ENCODE measurements at places on chromosomes 13 and 19.

GRCh38 chr13:76239031-76239680 lies 603.0 kb downstream of the LMO7 start:
- no peak for DNase-seq

- no peak for DNase-seq
These were observed 4.3 kb upstream of the VSTM2B start for GRCh38 chr19:29521291-29522075.

- no peak for DNase-seq
These were observed 5.6 kb upstream of the TEX29 start for GRCh38 chr13:111314852-111315251.

DNA sequence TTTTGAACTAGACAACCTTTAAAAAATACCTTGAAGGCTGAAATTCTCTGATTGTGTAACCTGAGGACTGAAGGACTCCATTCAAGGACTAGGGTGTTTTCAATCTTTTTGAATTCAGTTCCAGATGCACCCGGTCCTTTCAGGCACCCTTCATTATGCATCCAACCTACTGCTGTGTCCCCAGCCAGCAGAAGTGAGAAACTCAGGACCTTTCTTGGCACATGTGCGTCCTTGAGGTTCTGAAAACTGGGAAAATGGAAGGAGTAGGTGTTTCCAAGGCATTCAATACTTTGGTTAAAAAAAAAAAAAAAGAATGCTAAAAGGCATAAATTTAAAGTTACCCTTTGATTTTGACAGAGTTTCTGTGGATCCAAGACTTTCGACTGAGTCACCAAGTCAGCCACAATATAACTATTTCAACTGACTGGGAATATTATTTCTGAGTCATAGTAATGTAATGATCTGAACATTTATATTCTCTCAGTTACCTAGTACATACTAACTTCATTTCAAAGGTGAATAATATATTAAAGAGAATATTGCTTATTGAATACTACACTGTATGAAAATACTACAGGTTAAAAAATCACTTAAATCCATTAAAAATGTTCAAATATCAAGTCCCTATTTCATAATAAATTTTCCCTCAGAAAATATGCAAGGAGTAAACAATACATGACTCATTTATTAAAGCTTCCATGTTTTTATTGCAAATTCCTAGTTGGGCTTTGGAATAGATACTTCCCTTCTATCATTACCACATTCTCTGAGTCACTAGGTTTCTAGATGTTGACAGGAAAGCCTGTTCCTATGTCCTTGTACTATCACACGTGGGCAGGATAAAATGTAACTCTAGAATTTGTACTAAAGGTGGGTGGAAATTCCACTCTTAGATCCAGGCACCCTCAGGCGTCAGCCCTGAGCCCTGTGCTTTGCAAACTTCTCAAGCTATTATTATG lies 2.4 kb upstream of the ITGBL1 start:
- no peak for DNase-seq

GRCh38 chr19:58417071-58417470 lies 8.6 kb downstream of the ZNF584 start:
- DNase-seq = no peak

DNA sequence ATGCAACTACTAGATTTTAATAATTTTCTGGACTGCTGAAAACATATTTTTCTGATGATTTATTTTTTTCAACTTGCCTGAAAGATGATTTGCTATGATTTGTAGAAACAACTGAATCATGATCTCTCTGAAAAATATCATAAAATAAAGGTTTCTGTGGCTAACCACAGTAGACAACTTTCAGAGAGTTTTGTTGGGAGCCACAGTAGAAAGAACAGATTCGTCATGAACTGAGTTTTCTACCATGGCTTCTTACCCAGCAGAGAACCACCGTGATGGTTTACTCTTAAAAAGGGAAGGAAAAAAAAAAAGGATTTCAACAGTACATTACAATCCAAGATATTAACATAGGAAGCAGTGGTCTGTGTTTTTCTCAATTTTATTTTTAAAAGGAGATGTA lies 18.0 kb downstream of the ZAR1L start:
- no peak for DNase-seq

GRCh38 chr19:46036744-46037128 lies 4.1 kb downstream of the IGFL4 start:
- no peak for DNase-seq

DNA sequence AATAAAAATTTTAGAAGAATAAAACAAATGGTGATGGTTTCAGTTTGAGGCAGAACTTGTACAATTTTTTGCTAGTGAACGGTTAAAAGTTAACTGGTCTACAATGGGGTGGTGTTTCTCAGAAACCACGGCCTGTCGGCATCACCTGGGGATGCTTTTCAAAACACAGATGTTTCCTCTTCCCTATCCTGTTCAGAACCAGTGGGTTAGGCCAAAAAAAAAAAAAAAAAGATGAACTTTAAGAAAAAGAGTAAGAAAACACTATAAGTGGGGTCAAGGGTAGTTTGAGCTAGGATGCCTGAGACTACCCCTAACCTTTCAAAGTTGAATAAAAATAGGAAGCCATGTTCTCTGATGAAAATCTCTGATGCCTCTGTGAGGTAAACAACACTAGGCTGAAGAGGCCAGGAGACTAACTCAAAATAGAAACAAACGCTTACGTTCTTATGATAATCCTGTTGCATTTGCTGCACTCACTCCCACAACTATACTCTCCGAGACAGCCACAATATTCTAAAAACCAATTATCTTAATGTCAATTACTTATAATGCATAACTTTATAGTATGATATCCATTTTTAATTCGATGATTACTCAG lies 3.3 kb downstream of the MTIF3 start:
- DNase-seq = peak; percentile 59

DNA sequence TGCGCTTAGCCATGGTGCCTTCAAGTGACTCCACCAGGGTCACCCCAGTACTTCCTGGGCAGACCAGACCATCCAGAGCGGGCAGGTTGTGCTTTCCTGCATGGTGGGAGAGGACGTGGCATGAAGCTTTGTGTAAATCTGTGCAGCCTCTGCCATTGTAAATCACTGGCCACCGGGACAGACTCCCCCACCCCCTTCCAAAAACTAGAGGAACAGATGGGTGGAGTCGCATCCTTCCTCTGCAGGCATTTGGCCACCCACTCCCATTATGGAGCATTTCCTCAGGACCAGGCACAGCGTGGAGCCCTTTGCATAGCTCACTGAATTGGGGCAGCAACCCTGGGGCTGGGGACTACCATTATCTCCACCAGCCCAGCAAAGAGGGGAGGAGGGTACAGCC lies 8.2 kb downstream of the BCKDHA start:
- no peak for DNase-seq

DNA sequence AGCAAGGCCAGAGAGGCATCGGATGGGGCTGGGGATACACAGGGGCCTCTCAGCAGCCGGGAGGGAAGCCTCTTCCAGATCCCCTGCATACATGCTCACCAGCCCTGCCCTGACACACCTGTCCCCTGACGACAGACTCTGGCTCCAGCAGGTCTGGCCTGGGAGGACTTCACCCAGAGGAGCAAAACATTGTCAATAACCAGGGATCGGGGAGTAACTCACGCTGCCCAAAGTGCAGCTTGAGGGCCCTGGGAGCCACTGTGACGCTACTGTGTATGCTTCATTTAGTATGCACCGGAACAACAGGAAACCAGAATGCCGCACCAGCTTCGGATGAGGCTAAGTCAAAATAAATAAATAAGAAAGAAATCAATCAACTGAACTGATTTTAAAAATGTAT lies 12.4 kb upstream of the CD22 start:
- DNase-seq = no peak

- no peak for DNase-seq
These were observed 14.7 kb upstream of the EVI5L start for GRCh38 chr19:7815325-7815724.

DNA sequence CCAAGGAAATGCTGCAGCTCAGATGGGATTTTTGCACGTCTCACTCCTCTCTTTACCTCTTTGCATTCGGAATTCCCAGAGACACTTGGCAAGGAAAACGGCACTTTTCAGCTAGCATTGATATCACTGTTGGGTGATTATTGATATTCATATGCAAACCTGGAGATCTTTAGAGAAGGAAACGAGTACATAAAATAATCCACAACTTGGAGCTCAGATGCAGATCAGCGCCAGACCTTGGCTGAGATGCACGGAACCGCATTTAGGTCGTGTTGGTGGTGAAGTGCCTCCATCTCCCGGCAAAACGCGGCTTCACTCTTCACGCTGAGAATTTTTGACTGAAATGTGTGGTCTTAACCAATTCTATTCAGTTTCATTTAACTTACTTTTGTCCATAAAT lies 77.2 kb upstream of the ARHGEF7 start:
- no peak for DNase-seq

DNA sequence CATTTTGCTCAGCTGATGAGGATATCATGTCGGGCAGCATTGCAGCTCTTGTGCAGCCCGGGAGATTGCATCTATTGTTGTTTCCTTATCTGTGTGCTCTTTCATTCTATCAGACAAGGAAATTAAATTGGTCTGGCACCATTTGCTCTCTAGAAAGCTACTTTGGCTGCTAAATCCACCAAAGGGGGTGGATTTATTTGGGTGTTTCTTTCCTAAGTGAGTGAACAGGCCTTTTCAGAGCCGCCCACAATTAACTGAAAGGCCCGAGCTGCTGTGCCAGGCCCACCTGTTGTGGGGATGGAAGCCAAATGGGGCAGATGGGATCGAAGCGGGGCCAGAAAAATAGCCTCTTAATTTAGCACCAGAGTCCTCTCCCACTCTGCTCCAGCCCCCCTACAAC lies 99.4 kb downstream of the DNAJC15 start:
- no peak for DNase-seq

DNA sequence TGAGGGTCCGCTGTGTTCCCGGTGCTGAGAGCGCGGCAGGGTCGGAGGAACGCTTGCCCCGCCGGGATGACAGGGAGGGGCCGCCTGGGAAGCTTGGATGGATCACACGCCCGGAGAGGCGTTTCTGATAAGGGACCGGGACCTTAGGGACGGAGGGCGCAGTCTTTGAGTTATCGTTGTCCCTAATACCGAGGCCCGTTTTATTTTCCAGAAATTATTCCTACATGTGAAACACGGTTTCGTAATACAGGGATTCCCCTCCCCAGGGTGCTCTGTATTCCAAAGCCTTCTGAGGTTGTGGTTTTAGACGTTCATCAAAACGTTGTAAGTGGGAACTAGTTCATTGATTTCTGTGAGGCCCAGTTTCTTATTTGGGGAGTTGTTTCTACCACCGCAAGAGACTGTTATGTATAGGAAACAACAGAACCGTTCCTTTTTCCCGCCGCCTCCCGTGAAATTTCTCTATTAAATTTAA lies 752 bp downstream of the PDCD5 start:
- DNase-seq = no peak

GRCh38 chr19:1863638-1864479 lies 480 bp upstream of the KLF16 start:
- DNase-seq = peak; percentile 95

DNA sequence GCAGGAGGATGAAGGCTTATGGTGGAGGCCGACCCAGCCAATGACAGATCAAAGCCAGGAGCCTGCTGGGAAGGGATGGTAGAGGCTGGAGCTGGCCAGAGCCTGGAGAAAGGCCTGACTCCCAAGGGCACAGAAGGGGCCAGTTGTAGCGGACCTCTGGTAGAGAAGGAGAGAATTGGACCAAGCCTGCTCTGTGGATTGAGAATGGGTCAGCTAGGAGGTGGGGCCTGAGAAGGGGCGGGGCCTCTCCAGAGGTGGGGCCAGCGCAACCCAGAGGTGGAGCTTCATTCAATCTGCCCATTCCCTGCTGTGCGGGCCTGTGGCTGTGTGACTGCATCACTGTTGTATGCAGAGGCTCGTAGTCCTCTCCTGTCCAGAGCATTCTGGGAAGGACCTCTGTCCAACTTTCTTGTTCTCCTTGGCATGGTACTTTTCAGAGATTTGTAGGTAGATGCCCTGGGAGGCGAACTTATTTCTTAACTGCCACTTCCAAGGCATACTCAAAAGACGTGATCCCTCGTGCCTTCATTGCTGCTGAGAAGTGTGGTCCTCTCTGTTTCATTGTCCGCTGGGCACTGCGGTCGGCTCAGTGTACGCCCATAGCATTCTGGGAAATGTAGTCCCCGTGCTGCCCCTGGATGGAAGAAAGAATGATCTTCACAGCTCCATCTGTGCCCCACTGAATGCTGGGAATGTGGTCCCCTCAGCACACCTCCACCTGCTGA lies 6.7 kb downstream of the GRIN2D start:
- DNase-seq = peak; percentile 54

DNA sequence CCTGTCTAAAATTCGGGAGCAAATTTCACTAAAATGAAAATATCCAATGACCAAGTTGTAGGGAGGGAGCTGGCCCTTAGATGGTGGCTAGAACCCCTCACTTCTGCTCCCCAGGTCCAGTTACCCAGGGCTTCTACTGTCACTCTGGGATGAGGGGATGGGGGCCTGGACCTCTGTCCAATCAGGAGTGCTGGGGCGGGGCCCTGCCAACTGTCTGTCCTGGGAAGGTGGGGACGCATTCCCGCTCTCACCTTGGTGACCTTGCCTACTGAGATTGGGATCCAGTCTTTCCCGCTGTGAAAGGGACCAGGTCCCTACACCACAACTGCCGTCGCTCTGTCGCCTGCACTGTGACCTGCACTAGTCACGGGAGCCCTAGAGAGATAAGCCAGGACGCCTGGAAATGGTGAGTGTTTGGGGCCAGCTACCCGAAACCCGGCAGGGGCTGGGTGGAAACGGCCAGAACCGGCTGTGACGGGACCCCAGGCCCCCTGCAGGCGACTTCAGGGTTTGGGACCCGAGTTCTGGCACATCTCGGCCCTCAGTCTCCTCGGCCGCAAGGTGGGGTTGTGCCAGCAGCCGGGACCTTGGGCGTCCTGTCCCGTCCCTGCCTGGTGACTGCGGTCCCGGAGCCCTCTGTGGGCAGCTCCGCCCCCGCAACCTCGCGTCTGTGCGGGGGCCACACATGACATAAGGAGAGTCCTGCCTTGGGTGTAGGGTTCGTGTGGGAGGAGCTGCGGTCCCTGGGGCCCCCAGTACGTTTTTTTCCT lies 22.8 kb downstream of the ZNF20 start:
- DNase-seq = no peak

- DNase-seq = no peak
These were observed 41.2 kb downstream of the PCCA start for GRCh38 chr13:100130092-100130491.

- no peak for DNase-seq
These were observed 51.7 kb downstream of the RXFP2 start for GRCh38 chr13:31790992-31791391.

DNA sequence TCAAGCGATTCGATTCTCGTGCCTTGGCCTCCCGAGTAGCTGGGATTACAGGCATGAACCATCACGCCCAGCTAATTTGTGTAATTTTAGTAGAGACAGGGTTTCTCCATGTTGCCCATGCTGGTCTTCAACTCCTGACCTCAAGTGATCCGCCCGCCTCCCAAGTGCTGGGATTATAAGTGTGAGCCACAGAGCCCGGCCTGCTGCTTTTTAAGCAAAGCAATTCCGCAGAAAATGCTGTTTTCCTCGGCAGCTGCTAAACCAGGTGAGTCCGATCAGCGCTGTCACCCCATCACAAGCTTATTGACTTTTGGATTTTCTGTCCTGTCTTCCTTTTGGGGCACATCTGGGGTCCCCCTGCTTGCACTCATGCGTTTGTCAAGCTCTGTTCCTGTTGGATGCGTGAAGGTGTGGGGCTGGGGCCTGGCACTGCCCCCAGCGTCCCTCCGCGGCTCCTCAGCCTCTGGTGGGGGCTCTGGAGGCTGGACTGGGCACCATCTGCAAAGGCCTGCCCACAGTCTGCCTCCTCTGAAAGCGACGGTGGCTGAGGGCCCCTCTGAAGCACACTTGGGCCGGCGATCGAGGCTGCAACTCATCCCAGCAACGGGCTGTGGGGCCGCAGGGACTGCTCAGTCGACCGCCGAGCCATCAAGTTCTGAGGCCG lies 25.7 kb downstream of the CEBPG start:
- no peak for DNase-seq

- no peak for DNase-seq
These were observed 1722.7 kb downstream of the SLITRK5 start for GRCh38 chr13:89393758-89394304.

Data from activated CD8-positive, alpha-beta memory T cell treated with anti-CD3 and anti-CD28 coated beads, Interleukin-2, amount 10 ng/mL, durations not matched to agents 7 days and 5 days (primary cell).